Activated CD4-positive, alpha-beta memory T cell treated with anti-CD3 and anti-CD28 coated beads, Interleukin-2, amount 10 ng/mL, durations not matched to agents 7 days and 5 days (primary cell): ENCODE measurements at places on chromosomes 12 and 14. TPM values are rescaled to one million over a fixed set of nuclear protein-coding genes. Genes with fewer than 3 reads are reported as not detected.

DNA sequence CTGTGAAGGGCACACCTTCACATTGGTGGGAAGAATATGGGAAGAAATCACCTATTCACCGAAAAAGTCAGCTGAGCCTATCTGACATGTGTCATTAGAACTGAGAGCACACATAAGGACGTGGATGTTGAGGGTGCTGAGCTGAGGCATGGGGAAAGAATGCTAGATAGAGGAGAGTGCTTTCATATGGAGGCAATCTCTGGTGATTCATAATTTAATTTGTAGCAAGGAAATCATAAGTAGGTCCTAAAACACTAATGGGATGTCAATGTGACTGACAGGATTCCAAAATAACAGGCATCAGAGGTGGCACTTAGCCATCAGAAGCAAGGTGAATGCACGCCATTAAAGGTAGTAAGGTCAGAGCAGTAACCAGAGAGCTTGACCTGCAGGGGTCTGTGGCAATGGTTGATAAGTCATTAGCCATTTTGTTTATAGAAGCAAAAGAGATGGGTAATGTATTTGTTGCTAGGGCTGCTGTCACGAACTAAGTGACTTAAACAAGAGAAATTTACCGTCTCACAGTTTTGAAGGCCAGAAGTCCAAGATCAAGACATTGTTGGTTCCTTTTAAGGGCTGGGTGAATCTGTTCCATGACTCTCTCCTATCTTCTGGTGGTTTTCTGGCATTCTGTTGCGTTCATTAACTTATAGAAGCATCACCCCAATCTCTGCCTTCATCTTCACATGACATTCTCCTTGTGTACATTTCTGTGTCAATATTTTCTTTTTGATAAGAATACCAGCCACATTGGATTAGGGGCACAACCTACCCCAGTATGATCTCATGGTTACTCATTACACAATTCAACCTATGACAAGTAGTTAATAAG lies 69.3 kb downstream of the ANKS1B start:
- H3K27ac ChIP-seq, result no peak overlapping the region
- H3K27me3 ChIP-seq, result no peaks in the 10 kb centered on the region

GRCh38 chr12:52925717-52926595 lies 21.1 kb upstream of the KRT8 start:
- H3K4me1 ChIP-seq, result peaks cover 7% of the 10 kb centered on the region
- H3K4me3 ChIP-seq, result no peak overlapping the region
- no peak for DNase-seq

The HSPB8 gene
- not detected for total RNA-seq

The CEP128 gene
- total RNA-seq, result 24.7 TPM

The GLI1 gene
- 0.48 TPM for total RNA-seq
